ENCODE measurements at places on chromosomes 2 and 18.

DNA sequence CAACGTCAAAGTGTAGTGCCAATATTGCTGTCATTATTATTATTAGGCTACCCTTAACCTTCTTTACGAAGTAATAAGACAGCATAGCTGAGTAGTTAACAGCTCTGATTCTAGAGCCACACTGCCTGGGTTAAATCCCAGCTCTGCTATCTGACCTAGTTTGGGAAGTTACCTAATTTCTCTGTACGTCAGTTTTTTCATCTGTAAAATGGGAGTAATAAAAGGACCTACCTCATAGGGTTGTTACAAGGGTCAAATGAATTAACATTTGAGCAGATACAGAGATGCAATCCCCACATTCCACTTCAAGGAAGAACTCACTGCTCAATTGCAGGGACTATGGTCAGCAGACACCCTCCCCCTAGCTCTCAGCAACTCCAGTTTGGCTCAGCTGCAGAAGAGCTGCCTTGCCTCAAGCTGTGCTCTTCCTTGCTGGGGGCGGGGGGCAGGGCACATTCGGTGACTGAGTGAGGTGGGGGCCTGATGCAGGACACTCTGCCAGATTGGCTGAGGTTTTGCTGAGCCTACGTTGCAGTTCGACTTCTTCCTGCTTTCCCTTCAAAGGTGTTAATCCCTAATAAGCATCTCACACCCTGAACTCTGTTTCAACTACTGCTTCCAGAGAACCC lies 11.0 kb upstream of the LGALSL start:
- DNase-seq, result no peak

GRCh38 chr2:178845566-178846457 lies 38.6 kb upstream of the TTN start:
- DNase-seq, result peak; percentile 51

- peak; percentile 19 for DNase-seq
These were observed 119.0 kb upstream of the FN1 start for GRCh38 chr2:215554689-215555498.

- no peak for DNase-seq
These were observed 112.0 kb downstream of the CYP26B1 start for GRCh38 chr2:72035518-72036172.

DNA sequence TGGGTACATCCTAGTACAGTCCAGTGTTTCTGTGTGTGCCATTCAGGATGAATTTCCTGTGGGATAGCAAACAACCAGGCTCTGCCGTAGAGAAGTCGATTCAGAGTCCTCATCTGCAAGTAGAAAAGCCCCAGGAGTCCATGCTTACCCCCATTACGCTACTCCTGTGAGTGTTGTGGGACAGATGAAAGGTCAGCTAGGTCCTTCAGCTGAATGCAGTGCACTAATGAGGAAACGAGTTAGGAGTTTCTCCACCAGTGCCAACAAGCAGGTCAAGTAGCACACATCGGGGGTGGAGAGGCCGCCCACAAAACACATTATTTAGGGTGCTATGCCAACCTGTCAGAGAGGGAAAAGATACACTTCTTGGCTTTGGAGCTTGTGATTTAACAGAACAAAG lies 2.5 kb upstream of the GPR39 start:
- peak; percentile 31 for DNase-seq

- no peak for DNase-seq
These were observed 257.6 kb downstream of the CYP26B1 start for GRCh38 chr2:71889759-71890684.

GRCh38 chr18:72727776-72728175 lies 140.0 kb downstream of the NETO1 start:
- no peak for DNase-seq

DNA sequence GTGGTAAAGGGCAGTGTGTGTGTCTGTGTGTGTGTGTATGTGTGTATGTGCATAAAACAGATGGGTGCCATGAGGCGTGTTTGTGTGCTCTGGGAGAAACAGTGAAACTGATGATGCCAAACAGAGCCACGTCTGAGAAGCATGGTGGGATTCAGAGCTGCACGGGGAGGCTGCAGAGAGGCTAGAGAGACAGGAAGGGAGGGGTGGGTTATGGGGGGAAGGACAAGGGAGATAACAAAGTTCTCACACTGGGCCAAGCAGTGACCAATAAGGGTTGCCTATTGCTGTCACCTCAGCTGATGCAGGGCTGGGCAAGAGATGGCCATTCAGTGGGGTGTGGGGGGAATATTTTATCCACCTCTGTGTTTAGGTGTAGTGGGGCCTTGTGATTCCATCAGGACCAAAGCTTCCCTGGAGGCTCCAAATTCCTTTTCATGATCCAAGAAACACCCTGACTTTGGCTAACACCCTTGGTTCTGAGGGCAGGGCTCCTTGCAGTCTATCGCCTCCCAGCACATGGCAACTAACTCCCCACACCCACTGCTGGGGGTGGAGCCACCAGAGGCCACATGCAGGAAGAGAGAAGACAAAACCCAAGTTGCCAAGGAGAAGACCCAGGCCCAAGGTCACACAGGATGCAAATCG lies 54.2 kb upstream of the POMC start:
- DNase-seq, result no peak

DNA sequence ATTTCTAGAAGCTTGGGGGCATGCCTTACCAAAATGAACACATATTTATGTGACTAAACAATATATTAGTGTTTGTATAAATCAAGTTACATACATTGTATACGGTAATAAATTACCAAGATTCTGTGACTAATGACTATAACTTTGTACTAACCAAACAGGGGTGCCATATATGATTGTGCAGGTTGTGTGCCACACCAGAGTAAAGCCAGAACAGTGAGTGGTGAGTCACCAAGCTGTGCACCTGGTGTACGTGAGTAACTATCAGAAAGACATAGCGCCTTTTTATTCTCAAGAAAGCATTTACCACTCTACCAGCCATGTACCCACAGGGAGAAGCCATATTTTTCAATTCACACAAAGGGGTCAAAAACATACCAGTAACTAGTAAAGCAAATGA lies 453.2 kb upstream of the PIK3C3 start:
- no peak for DNase-seq

DNA sequence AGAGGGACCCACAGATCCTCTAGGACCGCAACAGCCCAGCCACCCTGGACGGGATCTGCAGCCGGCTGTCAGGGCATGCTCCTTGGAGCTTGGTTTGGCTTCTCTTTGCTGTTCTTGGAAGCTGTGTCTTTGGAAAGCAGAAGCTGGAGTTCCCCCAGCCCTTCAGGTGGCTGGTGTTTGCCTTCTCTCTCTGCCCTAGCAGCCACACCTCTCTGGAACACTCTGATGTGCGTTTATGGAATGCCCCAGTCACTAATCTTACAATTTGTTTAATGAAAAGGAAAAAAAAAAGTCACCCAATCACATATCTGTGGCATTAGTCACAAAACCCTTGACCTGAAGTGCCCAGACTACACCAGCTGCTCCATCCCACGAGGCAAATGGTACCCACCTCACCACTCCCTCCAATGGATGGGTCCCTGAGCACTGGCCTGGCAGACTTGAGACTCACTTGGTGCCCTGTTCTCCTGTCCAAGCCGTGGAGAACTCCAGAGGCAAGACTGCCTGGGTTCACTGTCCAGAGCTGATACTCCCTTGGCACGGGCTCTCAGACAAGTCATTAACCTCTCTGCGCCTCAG lies 70.2 kb upstream of the DAPL1 start:
- DNase-seq, result peak; percentile 60

DNA sequence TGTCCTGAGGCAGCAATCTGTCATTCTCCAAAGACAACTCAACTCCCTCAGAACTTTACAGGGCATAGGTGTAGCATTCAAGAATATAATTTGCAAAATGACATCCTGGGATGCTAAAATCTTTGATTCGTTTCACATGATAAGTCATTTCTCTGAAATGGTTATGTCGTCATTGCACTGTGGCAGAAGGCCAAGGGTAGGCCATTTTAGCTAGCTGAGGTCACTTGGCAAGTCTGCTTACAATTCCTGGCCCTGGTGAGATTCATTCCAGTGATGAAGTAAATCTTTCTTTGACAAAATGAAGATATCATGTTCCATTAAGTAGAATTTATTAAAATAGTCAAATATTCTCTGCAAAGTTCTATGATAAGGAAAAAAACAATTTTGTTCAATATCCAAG lies 1410.3 kb upstream of the LRRTM1 start:
- no peak for DNase-seq

GRCh38 chr2:44555700-44556099 lies 194.0 kb downstream of the CAMKMT start:
- DNase-seq, result no peak

DNA sequence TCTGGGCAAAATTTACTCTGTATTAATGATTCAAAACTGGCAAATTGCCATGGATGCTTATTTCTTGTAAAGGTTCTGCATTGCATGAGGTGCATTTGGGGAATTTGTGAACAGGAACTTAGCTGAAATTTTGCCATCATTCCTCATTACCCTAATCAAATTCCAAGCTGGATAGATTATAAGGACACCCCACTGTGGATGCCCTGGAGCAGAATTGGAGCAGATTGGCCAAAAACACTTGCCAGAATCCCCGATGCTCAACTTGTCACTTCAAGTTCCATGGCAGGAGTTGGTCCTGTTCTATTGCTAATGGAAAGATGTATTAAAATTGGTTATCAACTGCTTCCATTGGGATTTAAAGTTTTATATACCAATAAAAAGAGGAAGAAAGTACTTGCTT lies 237.9 kb downstream of the CCDC102B start:
- DNase-seq, result no peak

- DNase-seq, result no peak
These were observed 93.6 kb downstream of the HDAC4 start for GRCh38 chr2:239307221-239307569.

GRCh38 chr2:222738809-222739208 lies 67.4 kb downstream of the MOGAT1 start:
- no peak for DNase-seq

DNA sequence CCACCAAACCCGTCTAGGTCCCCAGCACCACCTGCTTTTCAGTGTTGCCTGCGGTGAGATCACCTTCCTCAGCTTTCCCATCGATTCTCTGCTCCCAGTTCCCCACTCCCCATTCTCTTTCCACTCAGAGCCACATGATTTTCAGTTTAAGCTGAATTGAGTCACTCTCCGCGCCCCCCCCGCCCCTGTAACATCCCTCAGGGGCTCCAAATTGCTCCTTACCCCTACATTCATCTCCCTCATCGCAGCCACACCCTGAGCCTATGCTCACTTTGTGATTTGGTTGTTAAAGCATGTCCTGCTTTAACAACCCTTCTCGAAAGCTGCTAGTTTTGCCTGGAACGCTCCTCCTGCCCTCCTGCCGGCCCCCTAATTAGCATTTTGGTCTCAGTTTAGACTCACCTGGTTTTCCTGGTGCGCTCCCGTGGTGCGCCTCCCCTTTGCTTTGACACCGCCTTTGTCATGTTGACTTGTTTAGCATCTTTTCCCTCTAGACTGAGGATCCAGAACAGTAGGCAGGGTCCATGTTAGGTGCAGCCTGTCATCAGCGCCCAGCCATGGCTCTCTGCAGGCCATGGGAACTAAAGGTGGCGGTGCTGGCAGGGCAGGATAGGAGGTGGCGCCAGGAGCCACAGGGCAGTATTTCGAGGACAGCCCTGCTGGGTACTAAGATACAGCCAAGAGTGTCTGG lies 60.8 kb downstream of the ST3GAL5 start:
- no peak for DNase-seq

- no peak for DNase-seq
These were observed 1.5 kb downstream of the TTC21B start for GRCh38 chr2:165952085-165952484.

DNA sequence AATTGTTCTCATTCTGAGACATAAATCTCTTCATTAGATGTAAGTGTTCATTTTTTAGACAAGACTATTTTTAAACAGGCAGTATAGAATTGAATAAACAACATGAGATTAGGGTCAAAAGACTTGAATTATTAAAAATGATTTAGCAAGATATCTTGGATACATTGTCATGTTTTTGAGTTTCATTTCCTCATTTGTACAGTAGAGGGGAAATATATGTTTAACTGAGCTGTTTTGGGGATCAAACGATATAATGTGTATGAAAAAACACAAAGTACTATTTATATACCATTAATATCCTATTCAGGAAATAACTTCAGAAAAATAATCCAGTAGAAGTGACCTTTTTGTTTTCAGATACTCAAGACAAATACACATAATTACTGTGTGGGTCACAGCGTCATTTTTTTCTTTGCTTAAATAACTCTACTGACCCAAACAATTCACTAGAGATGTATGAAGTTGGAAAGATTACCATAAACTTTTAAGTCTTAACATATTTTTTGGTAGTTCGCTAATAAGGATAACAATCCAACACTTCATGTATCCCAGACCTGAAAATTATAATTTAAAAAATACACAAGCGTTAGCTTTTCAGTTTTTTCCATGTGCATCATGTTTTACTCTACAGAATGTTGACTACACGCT lies 896 bp upstream of the ASXL3 start:
- no peak for DNase-seq

GRCh38 chr2:138415985-138416384 lies 85.6 kb upstream of the SPOPL start:
- DNase-seq, result no peak

DNA sequence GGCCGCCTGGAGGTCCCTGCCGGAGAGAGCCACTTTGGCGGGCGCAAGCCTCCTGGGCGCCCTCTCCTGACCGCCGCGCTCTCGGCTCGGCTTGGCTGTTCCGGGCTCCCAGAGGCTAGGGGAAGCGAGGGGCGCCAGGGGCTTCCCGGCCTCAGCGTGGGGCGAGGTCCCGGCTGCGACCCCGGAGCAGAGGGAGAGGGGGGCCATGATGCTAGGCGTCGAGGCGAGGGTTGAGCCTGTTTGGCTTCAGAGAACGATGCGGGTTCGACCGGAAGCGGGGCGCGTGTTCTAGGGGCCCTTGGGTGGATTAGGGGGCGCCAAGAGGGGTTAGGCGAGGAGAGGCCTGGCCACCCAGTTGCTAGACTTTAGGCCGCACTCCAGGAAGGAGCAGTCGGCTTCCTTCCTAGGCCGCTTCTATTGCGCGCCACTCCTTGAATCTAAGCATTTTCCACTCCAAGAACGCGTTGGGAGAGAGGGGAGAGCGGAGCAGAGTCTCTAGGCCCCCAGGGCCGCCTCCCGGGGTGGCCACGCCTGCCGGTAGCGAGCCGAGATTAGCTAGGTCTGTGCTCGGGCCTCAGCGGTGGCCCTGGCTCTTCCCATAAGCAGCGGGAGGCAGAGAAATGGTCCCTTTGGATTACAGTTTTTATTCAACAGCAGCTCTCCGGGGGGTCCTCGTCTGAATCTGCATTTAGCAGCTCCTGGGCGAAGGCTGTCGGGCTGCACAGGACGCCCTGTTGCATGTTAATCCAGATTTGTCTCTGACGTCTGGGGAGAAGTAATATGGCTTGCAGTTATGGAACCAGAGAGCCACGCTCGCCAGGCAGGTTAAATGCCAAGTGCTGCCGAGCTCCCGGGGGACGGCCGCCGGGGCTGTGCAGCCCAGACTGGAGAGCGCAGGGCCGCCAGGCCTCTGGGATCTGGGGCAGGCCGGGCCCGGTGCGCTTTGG lies 11.3 kb downstream of the MEIS1 start:
- peak; percentile 77 for DNase-seq

- no peak for DNase-seq
These were observed 78.2 kb upstream of the MGAT4A start for GRCh38 chr2:98809116-98809515.

- DNase-seq, result no peak
These were observed 125.7 kb upstream of the RND3 start for GRCh38 chr2:150612957-150613710.

- DNase-seq, result no peak
These were observed 20.6 kb downstream of the TRIB2 start for GRCh38 chr2:12737297-12737696.
